A549 treated with DMSO at 1 μM for 4 hours (cell line): ENCODE measurements at places on chromosomes 4 and X. TPM values are rescaled to one million over a fixed set of nuclear protein-coding genes. Genes with fewer than 3 reads are reported as not detected.

GUCY1A1 gene
- not detected in 5 replicates for total RNA-seq

SPIN2A gene
- 0.10 to 0.23 TPM (median 0.15 TPM) in 5 replicates for total RNA-seq

SRD5A3 gene
- 7.7 to 11.1 TPM (median 9.7 TPM) in 5 replicates for total RNA-seq

PRSS12 gene
- 0.22 to 0.53 TPM (median 0.41 TPM) in 5 replicates for total RNA-seq

MED12 gene
- 10.4 to 14.4 TPM (median 11.6 TPM) in 5 replicates for total RNA-seq

BRCC3 gene
- total RNA-seq = 25.0 to 30.4 TPM (median 28.6 TPM) in 5 replicates

SSX2 gene
- not detected in 5 replicates for total RNA-seq

PF4V1 gene
- not detected in 5 replicates for total RNA-seq

KIAA1210 gene
- 0.01 TPM in 1 of 5 replicates, not detected in the others for total RNA-seq

MTMR1 gene
- 16.2 to 19.1 TPM (median 17.9 TPM) in 5 replicates for total RNA-seq

TLR1 gene
- total RNA-seq = 0.15 to 0.99 TPM (median 0.76 TPM) in 5 replicates

ZRSR2 gene
- 9.6 to 11.7 TPM (median 10.6 TPM) in 5 replicates for total RNA-seq

ABCG2 gene
- 22.0 to 27.1 TPM (median 22.7 TPM) in 5 replicates for total RNA-seq

NRK gene
- total RNA-seq = not detected in 5 replicates

SPANXA1 gene
- 0.17 to 0.27 TPM (median 0.26 TPM) in 3 of 5 replicates, not detected in the others for total RNA-seq

GPC4 gene
- total RNA-seq = 0.01 to 0.06 TPM in 2 of 5 replicates, not detected in the others

EREG gene
- 36.8 to 62.3 TPM (median 54.9 TPM) in 5 replicates for total RNA-seq

SULT1B1 gene
- total RNA-seq = 0.01 TPM in 2 of 5 replicates, not detected in the others

CXorf49 gene
- not detected in 5 replicates for total RNA-seq

ETNPPL gene
- 0.07 TPM in 1 of 5 replicates, not detected in the others for total RNA-seq

CLNK gene
- total RNA-seq = not detected in 5 replicates

CXorf38 gene
- total RNA-seq = 8.7 to 12.3 TPM (median 10.3 TPM) in 5 replicates

TIGD4 gene
- total RNA-seq = 0.09 to 0.31 TPM (median 0.23 TPM) in 5 replicates

FGA gene
- 6.0 to 9.4 TPM (median 8.1 TPM) in 5 replicates for total RNA-seq

PWWP3B gene
- total RNA-seq = not detected in 5 replicates

MTHFD2L gene
- total RNA-seq = 8.6 to 13.1 TPM (median 9.7 TPM) in 5 replicates

CT45A5 gene
- 0.08 to 0.19 TPM in 2 of 5 replicates, not detected in the others for total RNA-seq

RRH gene
- 0.06 to 0.15 TPM (median 0.11 TPM) in 3 of 5 replicates, not detected in the others for total RNA-seq

GPR34 gene
- total RNA-seq = 0.07 to 0.11 TPM in 2 of 5 replicates, not detected in the others

FAM114A1 gene
- 23.9 to 41.6 TPM (median 38.2 TPM) in 5 replicates for total RNA-seq

PDGFRA gene
- total RNA-seq = 0.38 to 0.96 TPM (median 0.66 TPM) in 5 replicates

FSTL5 gene
- 0.01 to 0.07 TPM (median 0.07 TPM) in 3 of 5 replicates, not detected in the others for total RNA-seq

CLGN gene
- total RNA-seq = 4.8 to 6.7 TPM (median 5.2 TPM) in 5 replicates

FGFR3 gene
- 1.3 to 2.2 TPM (median 1.7 TPM) in 5 replicates for total RNA-seq

CYTL1 gene
- not detected in 5 replicates for total RNA-seq

SSX2B gene
- total RNA-seq = not detected in 5 replicates

MECP2 gene
- 15.9 to 26.4 TPM (median 21.2 TPM) in 5 replicates for total RNA-seq

MAGEA2 gene
- total RNA-seq = 0.07 to 0.13 TPM (median 0.09 TPM) in 3 of 5 replicates, not detected in the others

ASB12 gene
- 0.07 to 0.08 TPM in 2 of 5 replicates, not detected in the others for total RNA-seq

VCX3B gene
- total RNA-seq = not detected in 5 replicates

HERC6 gene
- total RNA-seq = 3.2 to 4.2 TPM (median 3.6 TPM) in 5 replicates

ASB5 gene
- 0.06 to 0.10 TPM in 2 of 5 replicates, not detected in the others for total RNA-seq

PAGE1 gene
- 0.28 to 0.43 TPM in 2 of 5 replicates, not detected in the others for total RNA-seq

ZNF732 gene
- not detected in 5 replicates for total RNA-seq

WAS gene
- total RNA-seq = 0.09 to 0.39 TPM (median 0.18 TPM) in 5 replicates

NCAPG gene
- total RNA-seq = 20.4 to 32.9 TPM (median 29.1 TPM) in 5 replicates

OTUD6A gene
- not detected in 5 replicates for total RNA-seq

HELT gene
- not detected in 5 replicates for total RNA-seq

ZNF711 gene
- 0.88 to 1.1 TPM (median 1.0 TPM) in 5 replicates for total RNA-seq

DUX4 gene
- total RNA-seq = not detected in 5 replicates

LRCH2 gene
- 0.01 to 0.05 TPM in 2 of 5 replicates, not detected in the others for total RNA-seq

CT45A2 gene
- total RNA-seq = not detected in 5 replicates
